ENCODE measurements at places on chromosomes 12 and 14.

GRCh38 chr14:32702562-32702961 lies 236.1 kb upstream of the NPAS3 start:
- DNase-seq: peak; percentile 2

- DNase-seq: no peak
These were observed 143.4 kb upstream of the C14orf180 start for GRCh38 chr14:104436047-104436591.

DNA sequence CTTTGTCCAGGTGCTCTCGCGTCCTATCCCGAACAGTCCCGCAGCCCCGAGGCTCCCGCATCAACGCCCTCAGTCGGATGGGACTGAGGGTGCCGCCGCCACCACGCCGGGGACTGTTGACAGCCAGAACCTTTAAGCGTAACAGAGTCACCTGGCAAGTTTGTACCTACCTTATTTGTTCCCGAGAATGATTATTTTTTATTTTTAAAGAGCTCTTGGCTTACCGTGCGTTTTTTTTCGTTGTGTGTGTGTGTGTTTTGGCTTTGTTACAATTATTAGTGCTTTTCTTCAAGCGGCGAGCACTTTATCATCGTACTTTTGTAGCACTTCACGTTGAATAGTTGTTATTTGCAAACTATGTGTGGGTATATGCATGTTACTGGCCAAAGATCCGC lies 463 bp downstream of the COA8 start:
- DNase-seq: no peak

- DNase-seq: no peak
These were observed 125.3 kb downstream of the WIF1 start for GRCh38 chr12:64995816-64996215.

DNA sequence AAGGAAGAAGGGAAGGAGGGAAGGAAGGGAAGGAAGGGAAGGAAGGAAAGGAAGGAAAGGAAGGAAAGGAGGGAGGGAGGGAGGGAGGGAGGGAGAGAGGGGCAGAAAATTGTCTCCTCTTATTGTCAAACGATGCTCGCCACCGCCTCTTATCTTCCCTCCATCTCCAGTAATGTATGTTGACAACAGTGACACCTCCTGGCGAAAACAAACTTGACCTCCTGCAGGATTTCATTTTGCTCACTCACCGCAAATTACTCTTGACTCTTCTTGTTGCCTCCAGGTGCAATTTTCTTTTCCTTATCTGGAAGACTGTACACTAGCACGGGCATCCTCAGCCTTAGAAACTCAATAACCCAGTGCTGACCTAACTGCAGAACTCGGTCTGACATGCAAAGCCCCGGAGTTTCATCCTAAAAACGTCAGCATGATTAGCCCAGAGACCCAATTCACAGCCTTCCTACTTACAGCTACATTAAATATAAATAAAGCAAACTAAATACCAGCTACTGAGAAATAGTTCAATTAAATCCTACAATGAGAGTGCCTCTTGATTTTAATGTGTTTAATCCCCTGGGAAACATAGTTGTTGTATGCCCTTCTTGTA lies 512.4 kb upstream of the TMPO start:
- peak; percentile 4 for DNase-seq

- DNase-seq: no peak
These were observed 175.2 kb upstream of the ATP2B1 start for GRCh38 chr12:89883630-89884389.
